NCI-H1092 (cell line): ENCODE measurements at places on chromosomes 12 and 14.

DNA sequence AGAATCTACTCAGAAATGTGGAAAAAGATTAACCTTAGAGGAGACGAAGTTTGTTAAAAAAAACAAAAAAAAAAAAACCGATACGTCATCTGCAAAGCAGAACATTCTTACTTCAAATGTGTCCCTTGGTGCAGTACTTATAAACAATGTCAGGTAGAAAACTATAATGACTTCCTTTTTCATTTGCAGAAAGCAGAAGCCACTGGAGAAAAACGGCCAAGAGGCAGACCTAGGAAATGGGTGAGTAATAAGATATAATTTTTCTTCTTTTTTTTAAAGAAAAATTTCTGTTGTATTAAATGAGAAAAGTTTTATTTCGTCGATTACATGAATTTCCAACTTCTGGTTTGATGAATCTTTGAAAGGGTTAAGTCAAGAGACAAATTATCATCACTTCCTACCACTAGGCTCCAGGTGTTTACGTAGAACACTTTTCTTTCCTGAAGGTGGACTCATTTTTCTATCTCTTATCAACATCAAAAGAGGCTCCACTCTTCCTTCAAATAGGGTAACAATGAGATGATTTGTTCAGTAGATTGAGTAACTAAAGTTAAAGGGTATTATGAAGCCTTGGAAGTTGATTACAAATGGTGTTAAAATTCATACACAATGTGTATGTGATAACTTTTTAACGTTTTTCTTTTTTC lies 14.2 kb downstream of the HMGA2 start:
- DNase-seq, result no peak

DNA sequence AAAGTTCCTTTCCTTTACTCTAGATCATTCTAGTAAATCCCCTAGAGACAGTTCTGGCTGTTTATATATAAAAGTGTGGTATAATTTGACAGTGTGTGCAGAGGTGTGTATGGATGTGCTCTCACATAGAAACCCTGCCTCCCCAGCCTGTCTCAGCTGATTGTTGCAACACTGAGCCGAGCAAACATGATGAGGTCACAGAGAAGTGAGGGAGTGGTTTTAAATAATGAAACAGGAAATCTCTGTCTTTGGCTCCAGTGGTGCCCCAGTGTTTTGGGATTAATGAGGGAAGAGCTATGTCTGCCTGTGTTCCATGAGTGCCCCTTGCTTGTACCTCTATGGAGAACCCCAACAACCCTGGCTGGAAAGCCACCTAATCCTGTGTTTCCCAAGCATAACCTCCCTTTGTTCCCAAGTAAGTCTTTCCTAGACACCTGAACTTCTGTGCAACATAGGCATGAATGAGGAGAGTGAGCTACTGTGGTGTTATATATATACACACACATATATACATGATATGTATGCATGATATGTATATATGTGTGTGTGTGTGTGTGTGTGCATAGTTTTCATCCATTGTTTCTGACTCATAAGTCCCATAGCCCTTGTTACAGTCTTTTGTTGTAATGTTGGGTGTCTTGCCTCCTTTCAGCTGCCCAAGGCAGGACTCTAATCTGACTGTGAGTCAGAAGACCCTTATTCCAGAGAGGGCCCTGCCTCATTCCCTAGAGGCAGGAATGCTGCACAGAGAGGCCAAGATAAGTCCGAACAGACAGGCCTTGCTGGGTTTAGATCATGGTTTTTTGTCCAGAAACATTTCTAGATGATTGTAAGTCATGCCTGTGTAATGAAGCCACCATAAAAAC lies 18.0 kb downstream of the TRAF3 start:
- peak; percentile 29 for DNase-seq

GRCh38 chr14:63273717-63274655 lies 44.7 kb downstream of the GPHB5 start:
- DNase-seq, result no peak

DNA sequence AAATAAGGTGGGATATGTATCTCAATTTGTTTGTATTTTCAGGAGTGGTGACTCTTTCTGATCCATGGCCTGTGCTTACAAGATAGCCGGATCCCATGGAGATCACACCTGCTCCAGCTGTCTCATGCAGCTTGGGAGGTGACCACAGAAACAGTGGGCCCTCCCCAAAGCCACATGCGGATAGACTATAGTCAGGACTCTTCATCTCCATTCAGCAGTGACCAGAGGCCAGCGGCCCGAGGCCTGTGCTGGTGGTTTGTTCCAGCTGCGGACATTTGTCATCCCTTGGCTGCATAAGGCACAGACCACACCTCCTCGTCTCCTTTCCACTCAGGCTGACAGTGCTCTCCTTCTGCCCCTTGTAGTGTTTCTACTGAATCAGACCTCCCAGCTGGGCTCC lies 14.7 kb upstream of the WNT5B start:
- DNase-seq, result no peak

DNA sequence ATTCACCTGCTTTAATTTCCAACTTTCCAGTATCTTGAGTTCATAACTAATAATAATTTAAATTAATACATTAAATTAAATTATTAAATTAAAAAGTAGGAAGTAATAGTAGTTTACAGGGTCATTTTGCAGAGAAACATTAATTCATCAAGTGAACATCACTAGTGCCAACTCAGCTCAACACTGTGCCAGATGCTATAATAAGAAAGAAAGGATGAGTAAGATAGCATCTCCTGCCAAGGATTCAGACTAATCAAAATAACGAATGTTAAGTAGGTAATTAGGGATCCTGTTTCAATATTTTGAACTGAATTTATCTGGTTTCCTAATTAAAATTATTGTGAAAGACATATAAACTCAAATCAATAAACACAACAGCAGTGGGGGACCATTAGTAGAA lies 596.7 kb downstream of the SLC6A15 start:
- DNase-seq, result no peak

GRCh38 chr14:68167383-68168087 lies 348.0 kb downstream of the RAD51B start:
- DNase-seq, result no peak

- no peak for DNase-seq
Measured at GRCh38 chr14:101889366-101889765, 75.0 kb upstream of the DYNC1H1 start.

- DNase-seq, result no peak
Measured at GRCh38 chr12:115174920-115175319, 490.9 kb upstream of the TBX3 start.

DNA sequence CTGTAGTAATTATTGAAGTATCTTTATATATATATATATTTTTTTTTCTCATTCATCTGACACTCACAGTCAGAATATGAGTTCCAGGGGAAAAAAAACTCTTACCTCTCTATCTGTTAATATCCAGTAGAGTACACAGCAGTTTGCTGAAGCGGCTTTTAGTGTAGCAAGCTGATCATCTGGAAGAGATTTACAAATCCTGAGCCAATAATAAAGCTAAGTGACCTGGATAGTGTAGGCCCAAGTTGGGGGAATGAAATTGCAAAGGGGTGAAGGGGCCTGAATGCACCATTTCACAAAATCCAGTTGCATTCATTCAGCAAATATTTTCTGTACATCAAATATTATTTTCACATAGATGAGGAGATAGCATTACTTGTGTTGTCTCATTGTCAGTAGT lies 234.6 kb upstream of the FLRT2 start:
- DNase-seq, result no peak

GRCh38 chr14:23865502-23865901 lies 88.1 kb upstream of the DHRS4 start:
- DNase-seq, result peak; percentile 31

DNA sequence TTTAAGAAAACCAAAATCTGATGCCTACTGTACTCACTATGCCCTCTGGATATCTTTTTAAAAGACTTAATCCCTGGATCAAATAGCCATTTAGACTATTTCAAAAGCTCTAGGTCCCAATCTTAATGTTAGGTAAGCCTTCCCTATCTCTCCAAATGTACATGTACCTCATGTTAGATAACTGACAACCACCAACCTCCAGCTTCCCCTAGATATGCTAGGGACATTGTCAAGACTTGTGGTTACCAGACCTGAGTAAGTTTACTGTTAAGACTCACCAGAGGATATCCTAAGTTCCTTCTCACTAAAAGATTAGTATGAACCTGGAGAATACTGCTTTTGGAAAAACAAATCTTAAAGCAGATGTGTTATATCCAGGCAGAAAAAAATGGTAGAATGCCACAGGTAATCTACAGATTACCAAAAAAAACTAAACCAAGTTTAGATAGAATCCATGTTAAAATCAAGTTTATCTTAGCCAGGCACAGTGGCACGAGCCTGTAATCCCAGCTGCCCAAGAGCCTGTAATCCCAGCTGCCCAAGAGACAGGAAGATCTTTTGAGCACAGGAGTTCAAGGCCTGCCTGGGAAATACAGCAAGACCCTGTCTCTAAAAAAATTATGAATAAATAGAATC lies 9.7 kb downstream of the NAP1L1 start:
- no peak for DNase-seq

GRCh38 chr14:21072031-21072473 lies 1.9 kb downstream of the ARHGEF40 start:
- DNase-seq, result no peak

GRCh38 chr12:101891462-101891971 lies 14.1 kb downstream of the DRAM1 start:
- no peak for DNase-seq

DNA sequence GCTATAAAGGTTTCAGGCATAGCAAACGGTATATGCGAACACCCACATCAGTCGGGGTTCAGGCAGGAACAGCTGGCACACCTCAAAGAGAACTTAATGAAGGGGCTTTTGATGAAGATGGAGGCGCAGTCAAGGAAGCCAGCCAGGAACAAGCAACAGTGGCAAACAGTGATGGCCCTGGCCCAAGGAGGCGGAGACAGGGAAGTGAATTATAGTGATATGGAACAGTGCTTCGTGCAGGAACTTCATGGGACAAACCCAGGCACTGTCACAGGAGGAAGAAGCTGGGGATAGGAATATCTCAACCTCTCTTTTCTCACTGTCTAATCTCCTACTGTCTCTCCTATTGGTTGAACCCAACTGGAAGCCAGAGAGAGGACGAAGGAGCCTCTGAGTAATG lies 328.3 kb downstream of the AACS start:
- no peak for DNase-seq

DNA sequence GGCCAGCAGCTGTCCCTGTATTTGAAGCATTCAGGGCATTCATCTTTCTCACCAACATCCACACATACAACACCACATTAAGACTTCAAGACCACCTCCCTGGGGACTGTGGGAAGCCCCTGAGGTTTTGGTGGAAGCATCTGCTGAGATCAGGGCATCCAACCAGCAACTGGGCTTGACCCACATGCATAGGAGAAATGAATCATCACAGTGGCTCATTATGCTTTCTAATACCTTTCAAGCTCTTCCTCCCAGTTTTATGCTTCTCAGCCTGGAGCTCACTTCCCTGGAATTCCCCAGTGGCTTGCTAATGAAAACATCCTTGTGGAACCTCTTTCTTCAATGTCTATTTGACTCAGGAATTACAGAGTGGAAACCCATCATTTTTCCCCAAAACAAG lies 21.4 kb upstream of the CMKLR1 start:
- no peak for DNase-seq

DNA sequence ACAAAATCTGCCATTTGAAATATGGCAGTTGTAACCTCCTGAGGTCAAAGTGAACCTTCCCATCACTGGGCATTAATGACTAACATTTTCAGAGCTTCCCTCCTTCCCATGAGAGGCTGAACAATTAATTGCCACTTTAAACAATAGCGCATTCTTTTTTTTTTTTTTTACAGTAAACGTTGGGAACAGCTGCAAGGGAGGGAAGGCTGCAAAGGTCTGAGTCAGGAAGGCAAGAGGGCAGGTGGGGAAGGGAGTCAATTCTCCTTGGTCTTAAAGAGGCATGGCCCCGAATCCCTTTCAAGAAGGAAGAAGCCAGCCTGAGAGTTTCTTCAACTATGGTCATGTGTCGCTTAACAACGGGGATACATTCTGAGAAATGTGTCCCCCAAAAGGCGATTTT lies 41.0 kb upstream of the PLEKHG3 start:
- no peak for DNase-seq

DNA sequence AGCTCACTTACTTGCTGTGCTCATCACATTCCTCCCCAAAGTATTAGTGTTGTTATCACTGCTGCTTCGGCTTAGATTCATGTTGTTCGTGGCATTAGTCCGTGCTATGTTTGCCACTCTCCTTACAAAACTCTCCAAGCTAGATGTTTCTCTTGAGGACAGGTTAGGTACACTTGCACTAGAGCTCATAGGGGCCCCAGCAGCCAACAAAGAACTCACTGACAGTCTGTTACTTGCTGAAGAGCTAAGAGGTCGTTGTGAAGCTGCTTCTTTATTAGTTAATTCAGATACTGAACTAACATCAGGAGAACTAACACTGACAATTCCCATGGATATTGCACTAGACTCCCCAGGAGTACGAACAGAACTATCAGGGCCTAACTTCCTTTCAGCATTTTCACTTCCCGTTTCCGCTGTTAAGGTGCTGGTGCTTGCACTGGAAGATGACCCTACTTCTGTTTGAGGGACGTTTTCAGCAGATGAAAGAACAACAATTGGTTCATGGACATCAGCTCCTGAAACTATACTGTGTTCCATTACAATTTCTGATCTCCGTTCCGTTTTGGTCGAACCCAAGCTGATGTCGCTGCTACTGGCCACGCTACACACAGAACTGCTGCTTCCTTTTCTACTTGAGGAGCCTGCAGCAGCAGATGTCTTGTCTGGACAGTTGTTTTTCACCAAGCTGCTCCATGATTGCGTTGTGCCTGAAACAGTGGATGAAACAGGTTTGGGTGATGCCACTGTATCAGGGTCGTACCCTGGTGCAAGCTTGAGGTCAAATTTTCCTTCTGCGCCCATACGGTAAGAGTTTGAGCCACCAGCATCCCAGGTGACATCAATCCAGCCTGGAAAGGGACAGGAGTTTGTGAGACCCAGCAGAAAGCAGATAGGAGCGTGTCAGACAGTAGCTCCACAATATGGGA lies 78.7 kb downstream of the HECTD1 start:
- no peak for DNase-seq

GRCh38 chr12:7021956-7022355 lies 3.7 kb upstream of the LPCAT3 start:
- DNase-seq, result no peak

DNA sequence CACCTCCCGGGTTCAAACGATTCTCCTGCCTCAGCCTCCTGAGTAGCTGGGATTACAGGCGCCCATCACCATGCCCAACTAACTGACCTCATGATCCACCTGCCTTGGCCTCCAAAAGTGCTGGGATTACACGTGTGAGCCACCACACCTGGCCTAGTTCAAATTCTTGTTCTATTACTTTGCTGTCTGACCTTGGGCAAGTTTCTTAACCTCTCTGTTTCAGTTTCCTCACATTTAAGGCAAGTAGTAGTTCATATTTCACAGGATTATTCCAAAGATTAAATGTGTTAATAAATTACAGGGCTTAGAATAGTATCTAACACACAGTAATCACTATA lies 10.9 kb downstream of the RXYLT1 start:
- no peak for DNase-seq

DNA sequence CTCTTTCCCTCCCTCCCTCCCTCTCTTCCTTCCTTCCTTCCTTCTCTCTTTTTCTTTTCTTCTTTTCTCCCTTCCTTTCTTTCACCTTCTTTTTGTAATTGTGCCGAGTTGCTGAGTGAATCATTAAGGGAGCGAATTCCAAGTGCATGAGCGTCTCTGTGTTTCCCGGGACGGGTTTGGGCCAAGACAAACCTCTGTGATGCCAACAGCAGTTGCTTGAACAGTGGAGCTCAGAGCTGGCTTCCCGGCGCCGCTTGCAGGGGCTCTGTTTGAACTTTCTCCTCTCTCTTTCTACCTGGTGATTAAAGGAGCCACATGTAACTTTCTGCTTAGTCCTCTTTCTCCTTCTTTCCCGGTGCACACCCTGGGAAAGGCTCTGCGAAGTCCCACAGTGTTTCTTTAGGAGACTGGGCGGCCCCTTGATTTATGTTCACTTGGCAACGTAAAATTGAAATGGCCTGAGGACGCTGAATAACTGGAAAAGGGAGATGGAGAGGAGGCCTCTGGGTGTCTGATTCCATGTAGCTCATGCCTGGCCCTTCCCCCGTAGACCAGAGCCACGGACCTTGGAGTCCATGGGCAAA lies 33.7 kb upstream of the MAP1LC3B2 start:
- DNase-seq, result no peak
